ENCODE measurements at places on chromosomes 13 and 19.

DNA sequence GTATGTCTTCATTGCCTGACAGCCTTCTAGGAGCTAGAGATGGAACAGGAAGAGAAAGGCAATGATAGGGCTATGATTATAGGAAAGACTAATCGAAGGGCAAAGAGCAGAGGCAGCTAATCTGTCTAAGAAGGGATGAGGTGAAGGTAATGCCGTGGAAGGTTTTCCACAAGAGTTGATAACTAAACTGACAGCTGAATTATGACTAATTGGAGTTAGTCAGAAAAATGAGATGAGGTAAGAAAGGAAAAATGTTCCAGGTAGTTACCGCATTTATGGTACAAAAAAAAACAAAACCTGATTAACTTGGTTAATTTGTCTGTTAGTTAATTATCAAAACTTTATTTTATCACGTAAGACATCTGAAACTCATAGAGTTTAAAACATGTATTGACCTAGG lies 260.3 kb downstream of the SLITRK6 start:
- no peak for DNase-seq

GRCh38 chr19:6210091-6210490 lies 69.7 kb downstream of the MLLT1 start:
- DNase-seq, result no peak

DNA sequence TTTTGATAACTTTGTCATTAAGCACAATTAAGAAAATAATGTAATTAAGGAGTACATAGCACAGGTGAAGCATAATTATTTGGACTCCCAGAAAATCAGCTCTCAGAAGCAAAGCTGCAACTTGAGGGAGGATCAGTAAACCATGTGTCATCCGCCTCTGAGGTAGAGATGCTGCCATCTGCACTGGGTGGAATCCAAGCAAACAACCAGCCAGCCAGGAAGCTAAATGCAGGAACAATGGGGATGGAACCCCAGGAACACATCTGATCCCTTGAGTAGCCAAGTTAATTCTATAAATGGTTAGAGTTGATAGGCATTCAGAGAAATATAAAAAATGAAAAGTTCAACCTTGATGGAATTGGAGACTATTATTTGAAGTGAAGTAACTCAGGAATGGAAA lies 520.2 kb downstream of the RFC3 start:
- DNase-seq, result no peak

DNA sequence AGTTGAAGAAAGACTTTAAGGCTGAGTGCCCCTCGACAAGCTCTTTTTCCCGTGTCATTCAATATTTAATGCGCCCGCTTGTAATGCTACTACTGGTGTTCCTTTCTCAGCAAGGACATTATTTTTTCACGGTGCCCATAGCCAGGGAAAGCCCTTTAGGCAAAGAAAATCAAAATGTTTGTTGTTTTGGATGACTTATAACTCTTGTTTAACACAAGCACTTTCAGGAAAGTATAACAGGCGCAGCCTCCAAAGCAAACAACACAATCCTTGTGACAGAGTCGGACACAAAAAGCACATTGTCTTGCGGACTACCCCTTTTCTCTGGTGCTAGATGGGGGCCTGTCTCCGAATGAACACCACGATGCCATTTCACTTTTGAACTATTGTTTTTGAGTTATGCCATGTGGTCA lies 12.4 kb downstream of the ZIC5 start:
- no peak for DNase-seq

DNA sequence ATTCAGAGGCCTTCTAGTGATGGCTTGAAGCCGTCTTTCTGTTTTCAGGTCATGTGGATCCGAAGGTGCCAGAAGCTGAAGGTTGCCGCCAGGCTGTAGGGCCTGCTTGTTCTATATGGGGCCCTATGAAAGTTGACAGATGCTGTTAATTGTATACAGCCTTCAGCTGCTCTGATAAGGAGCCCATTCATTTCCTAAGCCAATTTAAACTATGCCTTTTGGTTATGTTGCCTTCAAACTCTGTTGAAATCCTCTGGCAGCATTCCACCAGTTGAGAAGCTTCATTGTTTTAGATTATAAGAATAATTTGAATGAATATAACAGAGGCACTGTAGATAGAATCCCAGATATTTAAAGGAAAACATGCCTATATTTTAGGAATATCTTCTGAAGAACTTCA lies 34.4 kb downstream of the RAP2A start:
- DNase-seq, result no peak

GRCh38 chr19:40273469-40274360 lies 11.4 kb downstream of the AKT2 start:
- DNase-seq, result no peak

DNA sequence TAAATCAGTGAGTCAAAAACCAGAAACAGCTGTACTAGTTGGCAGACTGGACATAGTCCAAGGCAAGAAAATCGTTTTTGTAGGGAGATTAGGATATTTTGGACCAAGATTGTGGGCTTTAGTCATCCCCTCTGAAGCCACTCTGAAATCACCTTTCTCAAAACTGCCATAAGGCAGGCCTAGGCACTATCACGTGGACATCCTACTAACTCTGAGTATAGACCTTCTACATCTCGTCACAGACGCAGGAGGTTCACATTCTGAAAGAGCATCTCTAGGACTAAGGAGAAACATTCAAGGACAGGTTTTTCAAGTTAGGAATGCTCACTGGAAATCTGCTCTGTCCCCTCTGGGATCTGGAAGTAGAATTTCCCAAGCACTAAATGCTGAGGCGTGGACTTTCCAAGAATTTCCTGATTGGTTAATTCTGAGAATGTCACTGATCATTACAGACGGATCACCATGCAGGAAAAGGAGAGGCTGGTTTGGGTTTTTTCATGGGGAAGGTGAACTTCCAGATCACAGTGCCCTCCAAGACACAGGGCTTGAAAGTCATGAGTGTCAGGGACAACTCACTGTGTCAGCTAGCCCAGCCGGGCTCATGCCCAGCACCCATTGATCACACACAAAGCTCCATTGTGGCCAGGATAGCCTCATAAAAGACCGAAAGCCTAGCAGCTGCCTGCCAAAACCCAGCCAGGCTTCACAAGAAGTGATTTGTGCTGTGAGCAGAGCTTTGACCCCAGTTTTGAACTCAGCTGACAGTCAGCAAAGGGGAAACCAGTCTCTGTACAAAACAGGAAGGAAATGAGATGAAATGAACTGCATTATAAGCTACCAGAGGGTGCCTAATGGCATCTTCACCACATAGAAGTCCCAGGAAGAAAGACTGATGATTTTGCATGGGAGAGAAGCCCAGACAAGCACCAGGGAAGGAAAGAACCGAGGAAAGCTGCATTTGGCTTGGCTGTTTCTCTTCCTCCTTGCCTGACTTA lies 2.7 kb upstream of the RUBCNL start:
- no peak for DNase-seq

DNA sequence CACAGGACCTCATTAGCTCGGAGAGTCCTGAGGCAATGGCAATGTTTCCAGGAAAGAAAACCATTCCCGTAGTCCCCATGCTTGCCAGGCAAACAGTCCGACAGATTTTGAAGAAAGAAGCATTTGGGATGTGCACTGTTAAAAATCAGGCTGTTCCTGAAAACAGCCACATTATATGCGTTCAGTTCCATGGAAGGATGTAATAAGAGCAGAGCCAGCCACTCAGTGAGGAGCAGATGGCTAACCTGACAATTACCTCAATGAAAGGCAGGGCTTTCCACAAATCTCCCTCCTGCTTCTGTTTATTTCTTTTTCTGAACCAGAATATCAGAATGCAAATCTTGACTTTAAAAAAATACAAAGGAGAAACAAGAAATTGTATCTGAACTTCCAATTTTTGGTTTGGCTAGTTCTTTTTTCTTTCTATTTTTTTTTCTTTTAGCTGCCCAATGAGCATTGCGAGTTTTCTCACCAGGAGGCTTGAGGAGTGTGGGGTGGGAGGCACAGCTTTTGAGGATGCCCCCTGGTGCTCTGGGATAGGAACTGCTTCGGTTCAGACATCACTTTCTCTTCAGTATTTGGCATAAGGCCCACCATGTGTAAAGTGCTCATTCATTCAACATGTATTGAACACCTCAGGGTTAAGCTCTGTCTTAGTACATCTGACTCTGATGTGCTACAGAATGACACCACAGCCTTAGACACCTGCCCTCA lies 124.2 kb downstream of the TBC1D4 start:
- no peak for DNase-seq

DNA sequence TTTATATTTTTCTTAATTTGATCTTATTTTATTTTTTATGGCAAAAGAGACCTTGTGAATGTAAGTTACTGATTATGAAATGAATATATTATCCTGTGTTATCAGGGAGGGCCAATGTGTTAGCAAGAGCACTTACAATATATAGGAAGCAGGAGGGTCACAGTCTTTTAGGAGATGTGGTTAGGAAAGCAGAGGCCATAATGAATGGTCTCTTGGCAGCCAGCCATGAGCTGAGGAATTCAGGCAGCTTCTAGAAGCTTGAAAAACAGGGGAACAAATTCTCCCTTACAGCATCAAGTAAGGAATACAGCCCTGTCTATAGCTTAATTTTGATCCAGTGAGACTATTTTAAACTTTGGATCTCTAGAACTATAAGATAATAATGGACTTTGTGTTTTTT lies 2374.6 kb downstream of the PCDH9 start:
- no peak for DNase-seq

DNA sequence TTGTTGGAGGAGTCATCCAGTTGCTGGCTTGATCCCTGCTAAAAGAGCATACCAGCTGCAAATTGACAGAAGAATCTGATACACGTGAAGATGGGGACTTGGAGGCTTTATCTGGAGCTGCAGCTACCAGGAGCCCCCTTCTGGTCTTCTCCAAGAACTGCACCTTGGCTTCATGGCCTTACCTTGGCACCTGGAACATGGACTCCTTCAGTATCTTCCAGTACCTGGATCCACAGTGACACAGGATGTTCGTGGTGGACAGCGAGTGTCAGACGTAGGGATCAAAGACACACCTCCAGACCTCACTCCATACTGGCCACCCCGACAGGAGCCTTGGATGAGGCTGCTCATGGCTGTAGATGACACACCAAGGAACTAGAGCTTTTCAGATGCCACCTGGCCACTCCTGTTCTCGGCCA lies 9.9 kb upstream of the ACSBG2 start:
- DNase-seq, result peak; percentile 67

DNA sequence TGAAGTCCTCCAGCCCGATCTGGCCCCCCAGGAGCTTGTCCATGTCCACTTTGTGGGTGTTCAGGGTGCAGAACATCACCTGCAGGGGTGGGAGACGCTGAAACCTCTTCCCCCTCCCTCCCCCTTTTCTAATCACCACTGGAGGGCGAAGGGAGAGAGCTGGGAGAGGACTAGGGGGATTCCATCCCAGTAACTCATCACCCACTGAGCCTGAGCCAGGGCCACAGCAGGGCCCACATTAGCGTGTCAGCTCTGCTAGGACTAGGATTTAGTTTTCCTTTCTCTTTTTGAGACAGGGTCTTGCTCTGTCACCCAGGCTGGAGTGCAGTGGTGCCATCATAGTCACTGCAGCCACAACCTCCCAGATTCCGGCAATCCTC lies 5.5 kb upstream of the PTGER1 start:
- no peak for DNase-seq

DNA sequence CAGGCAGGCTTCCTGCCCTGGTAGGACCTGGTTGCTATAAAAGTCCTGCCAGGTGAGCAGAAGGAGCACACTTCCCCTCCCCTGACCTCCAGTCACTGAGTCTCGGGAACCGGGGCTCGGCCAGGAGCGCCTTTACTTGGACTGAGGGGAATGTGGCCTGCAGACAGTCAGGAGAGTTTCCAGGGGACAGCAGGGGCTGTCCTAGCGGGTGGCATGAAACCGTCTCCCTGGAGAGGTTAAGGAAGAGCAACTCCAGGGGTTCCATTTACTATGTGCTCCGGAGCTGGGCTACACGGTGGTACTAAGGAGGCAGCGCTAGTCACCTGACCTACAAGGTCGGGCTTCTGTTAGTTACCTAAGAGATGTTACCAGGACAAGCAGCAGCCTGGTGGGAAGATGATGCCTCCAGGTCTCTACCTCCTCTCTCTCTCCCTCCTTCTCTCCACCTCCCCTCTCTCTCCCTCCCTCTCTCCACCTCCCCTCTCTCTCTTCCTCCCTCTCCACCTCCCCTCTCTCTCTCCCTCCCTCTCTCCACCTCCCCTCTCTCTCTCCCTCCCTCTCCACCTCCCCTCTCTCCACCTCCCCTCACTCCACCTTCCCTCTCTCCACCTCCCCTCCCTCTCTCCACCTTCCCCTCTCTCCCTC lies 4.1 kb upstream of the CNOT3 start:
- peak; percentile 68 for DNase-seq

- peak; percentile 97 for DNase-seq
Observed at GRCh38 chr19:6373096-6373812, 660 bp downstream of the ALKBH7 start.

GRCh38 chr13:102020611-102021216 lies 381.1 kb downstream of the FGF14 start:
- DNase-seq, result no peak

GRCh38 chr13:23851106-23851505 lies 38.1 kb downstream of the MIPEP start:
- DNase-seq, result no peak

- DNase-seq, result peak; percentile 98
Observed at GRCh38 chr13:113448885-113449692, 4.2 kb downstream of the ADPRHL1 start.

- no peak for DNase-seq
Observed at GRCh38 chr13:75812751-75813181, 176.6 kb downstream of the LMO7 start.

DNA sequence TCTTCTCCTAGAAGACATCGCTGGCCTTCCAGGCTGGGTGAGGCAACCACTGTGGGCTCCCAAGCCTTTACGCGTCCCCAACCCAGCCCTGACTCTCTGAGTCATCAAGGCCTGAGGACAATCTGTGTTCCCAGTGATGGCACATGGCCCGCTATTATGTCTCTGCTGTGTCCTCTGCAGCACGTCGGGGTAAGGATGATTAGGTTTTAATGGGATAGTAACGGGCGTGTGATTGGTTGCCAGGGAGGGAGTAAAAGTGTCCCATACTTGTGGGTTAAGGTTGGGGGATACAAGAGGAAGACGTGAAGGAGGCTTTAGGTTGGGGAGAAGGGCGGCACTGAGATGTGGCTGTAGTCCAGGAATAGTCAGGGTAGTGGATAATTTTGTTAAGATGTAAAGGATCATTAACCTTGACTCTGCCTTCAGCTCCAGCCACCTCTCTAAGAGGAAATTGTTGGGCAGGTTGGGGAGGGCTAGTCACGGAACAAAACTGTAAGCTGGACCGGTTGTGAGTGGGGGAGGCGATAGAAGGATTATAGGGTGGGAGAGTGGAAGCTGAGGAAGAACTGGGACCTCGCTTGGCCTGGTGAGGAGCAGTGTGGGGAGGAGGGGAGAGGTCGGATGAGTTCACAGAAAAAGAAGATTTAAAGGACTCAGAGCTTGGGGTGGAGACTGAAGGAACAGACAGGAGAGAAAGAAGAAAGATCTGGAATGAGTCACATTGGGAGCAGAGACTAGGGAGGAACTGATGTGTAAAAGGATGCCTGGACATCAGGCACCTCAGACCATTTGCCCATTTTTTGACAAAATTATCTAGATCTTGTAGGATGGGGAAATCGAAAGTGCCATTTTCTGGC lies 27.9 kb upstream of the IGFL1 start:
- DNase-seq, result no peak
